ENCODE measurements at places on chromosomes 7 and 10. TPM values are rescaled to one million over a fixed set of nuclear protein-coding genes. Genes with fewer than 3 reads are reported as not detected.

The ZNF503 gene
- total RNA-seq, result 31.3 TPM

The CUX1 gene
- 71.4 TPM for total RNA-seq

The ZRANB1 gene
- total RNA-seq, result 17.0 TPM

The CYP26C1 gene
- total RNA-seq, result under 0.01 TPM

The PLEKHS1 gene
- not detected for total RNA-seq

The ACSM6 gene
- total RNA-seq, result not detected

The GPC2 gene
- not detected for total RNA-seq

Data from cardiac ventricle fibroblast (primary cell).